Muscle of back (tissue), 13 donors: ENCODE measurements at places on chromosomes 4 and X. TPM values are rescaled to one million over a fixed set of nuclear protein-coding genes. Genes with fewer than 3 reads are reported as not detected.

GRCh38 chrX:29662759-29663503 is 552.4 kb upstream of the MAGEB2 start:
- DNase-seq = peak; percentile 71

FGFBP1 gene
- polyA plus RNA-seq = not detected

DNA sequence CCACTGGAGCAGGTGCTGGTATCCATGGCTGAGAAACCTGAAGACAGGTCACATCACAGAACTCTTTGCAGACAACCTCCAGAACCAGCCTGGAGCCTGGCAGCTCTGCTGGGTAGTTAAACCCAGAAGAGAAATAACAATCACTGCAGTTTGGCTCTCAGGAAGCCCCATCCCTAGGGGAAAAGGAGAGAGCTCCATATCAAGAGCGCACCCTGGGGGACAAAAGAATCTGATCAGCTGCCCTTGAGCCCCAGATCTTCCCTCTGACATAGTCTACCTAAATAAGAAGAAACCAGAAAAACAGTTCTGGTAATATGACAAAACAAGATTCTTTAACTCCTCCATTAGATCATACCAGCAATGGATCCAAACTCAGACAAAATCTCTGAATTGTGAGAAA is 823.2 kb upstream of the FRG1 start:
- DNase-seq = no peak

DNA sequence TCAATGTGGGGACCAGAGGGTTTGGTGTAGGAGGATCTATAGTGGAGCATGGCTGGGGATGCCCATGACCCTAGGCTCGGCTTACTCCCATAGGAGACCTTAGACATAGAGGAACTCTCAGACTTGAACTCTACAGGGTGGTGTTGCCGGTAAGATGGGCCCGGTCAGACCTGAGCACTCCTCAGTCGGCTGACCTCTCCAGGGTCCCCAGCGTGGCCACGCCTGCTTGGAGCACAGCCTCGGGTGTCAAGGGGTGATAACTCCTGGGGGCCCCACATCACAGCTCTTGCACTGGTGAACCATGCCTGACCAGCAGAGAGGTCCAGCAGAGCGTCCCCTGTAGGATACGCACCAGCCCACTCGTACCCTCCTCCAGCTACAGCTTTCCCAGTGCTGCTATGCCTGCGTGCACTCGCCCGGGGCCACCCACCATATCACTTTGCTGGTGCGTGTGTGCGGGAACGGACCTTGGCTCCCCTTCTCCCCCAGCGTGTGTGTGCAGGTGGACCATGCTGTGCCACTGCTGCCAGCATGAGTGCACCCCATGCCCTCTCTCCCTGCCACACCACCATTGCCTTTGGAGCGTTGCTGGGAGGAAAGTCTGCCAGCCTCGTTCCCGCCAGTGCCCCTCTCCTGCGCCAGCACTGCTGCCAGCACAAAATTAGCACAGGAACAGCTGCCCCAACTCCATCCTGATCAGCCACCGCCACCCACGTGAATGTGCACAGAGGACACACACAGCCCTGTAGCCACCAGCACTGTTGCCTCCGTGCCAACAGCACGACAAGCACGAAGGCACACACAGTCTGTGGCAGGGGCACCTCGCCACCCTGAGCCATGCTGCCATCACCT is 806.6 kb downstream of the GLUD2 start:
- DNase-seq = no peak

DNA sequence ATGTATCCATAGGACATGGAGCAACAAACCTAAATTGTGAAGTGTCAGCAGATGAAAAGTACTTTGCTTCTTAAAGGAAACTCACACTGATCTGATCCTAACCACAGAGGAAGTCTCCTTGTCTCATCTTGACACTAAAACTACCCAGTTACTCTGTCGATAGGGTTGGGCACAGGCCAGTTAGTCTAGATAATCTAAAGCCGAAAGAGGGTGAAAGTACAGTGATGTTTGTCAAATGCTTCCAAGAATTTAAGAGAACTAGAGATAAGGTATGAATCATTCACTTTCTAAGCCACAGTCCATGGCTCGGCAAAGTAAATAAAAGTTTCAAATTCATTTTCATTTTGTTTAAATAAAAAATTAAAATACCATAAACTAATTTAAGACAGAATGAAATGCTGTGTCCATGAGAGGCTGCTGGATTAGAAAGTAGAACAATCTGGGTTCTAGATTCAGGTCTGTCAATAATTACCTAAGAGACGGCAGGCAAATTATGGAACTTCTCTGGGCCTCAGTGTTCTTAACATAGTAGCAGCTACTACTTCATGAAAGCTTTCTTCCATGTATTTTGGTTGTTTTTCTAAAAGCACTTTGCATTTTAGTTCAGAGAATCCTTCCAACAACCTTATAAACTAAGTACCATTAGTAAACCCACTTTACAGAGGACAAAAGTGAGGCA is 176.7 kb downstream of the LDB2 start:
- no peak for DNase-seq

GLRA3 gene
- not detected for polyA plus RNA-seq

DNA sequence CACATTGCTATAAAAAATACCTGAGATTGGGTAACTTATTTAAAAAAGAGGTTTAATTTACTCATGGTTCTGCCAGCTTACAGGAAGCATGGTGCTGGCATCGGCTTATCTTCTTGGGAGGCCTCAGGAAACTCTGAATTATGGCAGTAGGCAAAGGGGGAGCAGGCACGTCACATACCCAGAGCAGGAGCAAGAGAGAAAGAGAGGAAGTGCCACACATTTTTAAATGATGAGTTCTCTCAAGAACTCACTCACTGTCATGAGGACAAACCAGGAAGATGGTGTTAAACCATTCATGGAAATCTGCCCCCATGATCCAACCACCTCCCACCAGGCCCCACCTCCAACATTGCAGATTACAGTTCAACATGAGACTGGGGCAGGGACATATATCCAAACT is 10.0 kb upstream of the AFF1 start:
- no peak for DNase-seq

DNA sequence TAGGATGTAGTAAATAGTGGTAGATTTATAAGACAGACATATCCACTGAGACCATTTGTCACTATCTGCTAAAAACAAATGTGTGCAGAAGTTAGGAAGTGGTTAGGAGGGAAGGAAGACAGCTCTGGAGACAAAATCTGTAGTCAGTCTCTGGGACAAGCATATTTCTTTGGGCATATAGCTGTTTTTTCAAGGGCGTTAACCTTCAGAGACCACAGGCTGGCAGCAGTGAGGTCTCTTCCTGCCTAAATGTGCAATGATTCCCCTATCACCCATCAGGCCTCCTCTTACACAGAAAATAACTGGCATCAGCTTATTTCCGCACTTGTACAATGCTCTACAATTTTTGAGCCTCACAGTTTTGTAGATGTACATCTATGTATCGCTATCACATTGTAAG is 6.5 kb downstream of the TMEM150C start:
- no peak for DNase-seq

DNA sequence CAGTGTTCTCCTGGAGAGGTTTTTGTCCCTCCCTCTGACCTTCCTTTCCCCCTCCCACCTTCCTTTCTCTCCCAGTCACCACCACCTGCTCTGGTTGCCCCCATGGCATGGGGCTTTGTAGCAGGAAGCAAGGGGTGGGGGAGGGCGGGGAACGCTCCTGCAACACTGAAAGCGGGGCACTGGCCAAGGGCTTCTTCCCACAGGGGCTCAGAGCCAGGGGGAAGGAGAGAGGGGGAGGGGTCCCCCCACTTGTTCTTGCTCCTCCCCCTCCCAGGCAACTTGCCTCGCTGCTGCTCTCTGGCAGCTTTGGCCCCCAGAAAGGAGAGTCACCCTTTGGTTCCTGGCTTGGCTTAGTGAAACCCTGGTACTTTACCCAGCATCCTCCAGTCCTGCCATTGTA is 48.4 kb downstream of the BCORL1 start:
- DNase-seq = no peak

- no peak for DNase-seq
These were observed 1191.8 kb downstream of the ARAP2 start for GRCh38 chr4:35052546-35052945.

MRPS18C gene
- 54.9 TPM for polyA plus RNA-seq

GRCh38 chrX:45479196-45479834 is 278.6 kb upstream of the DIPK2B start:
- DNase-seq = no peak

SPOCK3 gene
- polyA plus RNA-seq = 0.60 TPM

DNA sequence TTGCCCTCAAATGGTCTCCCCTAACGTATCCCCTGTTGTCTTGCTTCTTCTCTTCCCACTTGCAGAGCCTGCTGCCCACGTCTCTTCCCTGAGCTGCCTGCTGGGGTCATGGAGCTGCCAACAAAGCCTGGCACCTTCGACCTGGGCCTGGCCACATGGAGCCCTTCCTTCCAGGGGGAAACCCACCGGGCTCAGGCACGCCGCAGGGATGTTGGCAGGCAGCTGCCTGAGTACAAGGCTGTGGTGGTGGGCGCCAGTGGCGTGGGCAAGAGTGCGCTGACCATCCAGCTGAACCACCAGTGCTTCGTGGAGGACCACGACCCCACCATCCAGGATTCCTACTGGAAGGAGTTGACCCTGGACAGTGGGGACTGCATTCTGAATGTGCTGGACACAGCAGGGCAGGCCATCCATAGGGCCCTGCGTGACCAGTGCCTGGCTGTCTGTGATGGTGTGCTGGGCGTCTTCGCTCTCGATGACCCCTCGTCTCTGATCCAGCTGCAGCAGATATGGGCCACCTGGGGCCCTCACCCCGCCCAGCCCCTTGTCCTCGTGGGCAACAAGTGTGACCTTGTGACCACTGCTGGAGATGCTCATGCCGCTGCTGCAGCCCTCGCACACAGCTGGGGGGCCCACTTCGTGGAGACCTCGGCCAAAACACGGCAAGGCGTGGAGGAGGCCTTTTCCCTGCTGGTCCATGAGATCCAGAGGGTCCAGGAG is 2.9 kb downstream of the ERAS start:
- no peak for DNase-seq

SLC16A2 gene
- 61.5 TPM for polyA plus RNA-seq

DNA sequence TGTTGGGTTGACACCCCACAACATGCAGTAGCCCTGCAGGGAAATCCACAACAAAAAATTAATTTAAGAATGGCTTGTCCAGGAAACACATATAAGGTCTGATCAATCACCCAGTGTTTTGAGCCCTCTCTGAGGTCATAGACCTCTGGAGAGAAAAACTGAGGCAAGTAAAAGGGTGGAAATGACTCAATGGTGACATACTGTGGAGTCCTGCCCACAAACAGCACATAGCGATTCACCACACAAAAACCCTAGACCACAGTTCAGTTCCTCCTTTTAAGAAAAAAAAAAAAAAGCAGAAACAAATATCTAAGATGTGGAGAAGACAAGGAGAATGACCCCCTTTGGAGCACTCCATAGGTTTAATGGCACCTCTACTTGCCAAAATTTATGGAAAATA is 2691.0 kb downstream of the PCDH7 start:
- no peak for DNase-seq

DNA sequence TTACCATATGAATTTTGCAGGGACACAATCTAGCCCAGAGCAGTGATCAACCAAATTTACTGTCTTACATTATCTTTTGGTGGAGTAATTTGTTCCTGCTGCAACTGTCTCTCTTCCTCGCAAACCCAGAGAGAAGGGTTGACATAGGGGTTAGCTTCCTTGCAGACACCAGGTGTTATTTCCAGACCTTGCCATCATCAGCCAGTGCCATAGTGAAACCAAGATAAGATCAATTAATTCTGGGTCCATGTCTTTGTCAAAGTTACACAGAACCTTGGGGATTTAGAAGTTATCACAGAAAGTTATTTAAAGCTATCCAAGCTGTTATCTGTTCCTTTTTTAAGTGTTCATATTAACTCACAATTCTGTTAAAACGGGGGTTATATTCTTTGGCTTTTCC is 23.6 kb upstream of the GPRIN3 start:
- DNase-seq = no peak

DNA sequence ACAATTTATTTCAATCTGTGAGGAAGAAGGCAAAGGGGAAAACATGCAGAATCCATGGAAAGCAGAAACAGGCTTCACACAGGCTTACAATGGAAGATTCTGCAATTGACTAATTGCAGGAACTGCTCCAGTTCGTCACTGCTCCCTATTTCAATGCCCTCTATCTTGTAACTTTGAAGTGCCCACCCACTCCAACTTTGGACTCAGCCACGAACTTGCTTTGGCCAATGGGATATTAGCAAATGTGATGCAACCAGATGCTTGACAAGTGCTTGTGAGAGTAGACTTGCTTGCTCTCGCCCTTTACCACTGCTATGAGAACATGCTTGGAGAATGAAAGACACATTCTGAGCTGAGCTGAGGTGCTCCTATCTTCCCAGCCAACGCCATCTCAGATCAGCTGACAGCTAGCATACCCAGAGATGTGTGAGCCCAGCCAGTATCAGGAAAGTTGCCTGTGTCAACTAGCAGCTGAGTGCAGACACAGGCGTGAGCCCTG is 105.7 kb upstream of the PTCHD1 start:
- DNase-seq = peak; percentile 21

NDP gene
- polyA plus RNA-seq = 0.67 TPM

USP26 gene
- not detected for polyA plus RNA-seq

UPF3B gene
- polyA plus RNA-seq = 10.1 TPM

NAA11 gene
- polyA plus RNA-seq = 0.46 TPM

GRCh38 chr4:139142980-139143379 is 34.0 kb downstream of the ELF2 start:
- DNase-seq = no peak

HTN3 gene
- polyA plus RNA-seq = not detected

DNA sequence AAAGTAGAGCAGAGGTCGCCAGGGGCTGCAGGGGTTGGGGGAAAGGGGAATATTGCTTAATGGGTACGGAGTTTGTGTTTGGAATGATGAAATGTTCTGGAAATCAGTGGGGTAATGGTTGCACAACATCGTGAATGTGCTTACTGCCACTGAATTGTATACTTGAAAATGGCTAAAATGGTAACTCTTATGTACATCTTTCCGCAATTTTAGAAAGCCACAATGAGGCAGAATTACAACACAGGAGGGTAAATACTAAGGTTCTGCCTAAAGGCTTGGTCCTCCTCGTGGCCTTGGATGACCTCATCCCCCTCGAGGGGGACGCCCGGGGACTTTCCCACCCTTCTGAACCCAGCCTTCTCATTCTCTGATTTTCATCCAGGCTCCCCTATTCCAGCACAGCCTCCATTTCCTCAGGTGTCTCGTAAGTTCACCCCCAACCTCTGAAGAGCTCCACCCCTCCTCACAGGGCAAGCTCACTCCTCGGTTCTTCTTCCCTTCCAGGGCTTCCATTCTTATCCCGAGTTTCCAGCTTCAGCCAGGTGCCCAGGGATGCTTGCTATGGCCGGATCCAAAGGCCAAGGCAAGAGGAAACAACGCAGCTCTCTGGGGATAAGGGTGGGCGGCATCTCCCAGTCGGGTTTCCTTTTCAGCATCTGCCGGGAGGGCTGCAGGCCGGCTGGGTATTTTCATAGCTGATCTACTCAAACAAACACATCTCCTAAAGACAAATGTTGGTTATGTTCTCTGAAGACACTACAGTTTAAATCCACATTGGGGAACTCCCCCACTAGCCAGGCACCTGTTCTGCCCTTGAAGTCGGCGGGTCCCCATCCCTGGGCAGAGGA is 71.3 kb upstream of the ACSL1 start:
- DNase-seq = no peak

- DNase-seq = no peak
These were observed 81.0 kb upstream of the HUWE1 start for GRCh38 chrX:53767544-53767943.

- DNase-seq = no peak
These were observed 47.3 kb downstream of the ARHGAP24 start for GRCh38 chr4:85522277-85522676.
